Tibial nerve (tissue), 4 donors: ENCODE measurements at places on chromosomes 12 and 14.

- DNase-seq = no peak
Measured at GRCh38 chr12:47269916-47270315, 190.2 kb upstream of the AMIGO2 start.

DNA sequence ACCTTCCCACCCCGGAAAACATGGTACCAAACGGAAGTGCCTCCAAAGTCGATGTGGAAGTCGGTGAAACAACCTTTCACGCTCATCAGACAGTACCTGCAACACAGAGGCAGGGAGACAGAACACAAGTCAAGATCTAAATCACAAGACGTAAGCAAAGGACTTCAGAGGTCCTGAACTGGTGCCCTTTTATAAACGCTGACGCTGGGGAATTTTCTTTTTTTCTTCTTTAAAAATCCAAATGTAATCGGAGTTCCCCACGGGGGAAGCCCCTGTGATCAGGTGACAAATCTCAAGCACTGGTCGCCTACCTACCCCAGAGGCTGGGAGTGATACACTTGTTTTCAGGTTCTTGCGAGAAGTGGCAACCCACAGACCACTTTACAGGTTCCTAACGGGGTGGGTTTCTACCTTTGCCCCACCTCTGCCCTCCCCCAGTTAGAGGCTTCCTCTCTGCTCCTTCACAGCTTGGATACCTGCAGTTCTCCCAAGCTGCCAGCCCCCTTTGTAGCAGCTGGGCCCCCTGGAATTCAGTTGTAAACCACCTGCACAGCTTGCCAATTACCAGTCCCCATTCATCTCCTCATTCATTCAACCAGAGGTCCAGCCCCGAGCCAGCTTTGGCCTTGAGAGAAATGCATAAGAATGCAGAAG, 46.2 kb downstream of the KDM2B start:
- no peak for DNase-seq

- no peak for DNase-seq
Measured at GRCh38 chr12:67419810-67420209, 150.7 kb downstream of the CAND1 start.

DNA sequence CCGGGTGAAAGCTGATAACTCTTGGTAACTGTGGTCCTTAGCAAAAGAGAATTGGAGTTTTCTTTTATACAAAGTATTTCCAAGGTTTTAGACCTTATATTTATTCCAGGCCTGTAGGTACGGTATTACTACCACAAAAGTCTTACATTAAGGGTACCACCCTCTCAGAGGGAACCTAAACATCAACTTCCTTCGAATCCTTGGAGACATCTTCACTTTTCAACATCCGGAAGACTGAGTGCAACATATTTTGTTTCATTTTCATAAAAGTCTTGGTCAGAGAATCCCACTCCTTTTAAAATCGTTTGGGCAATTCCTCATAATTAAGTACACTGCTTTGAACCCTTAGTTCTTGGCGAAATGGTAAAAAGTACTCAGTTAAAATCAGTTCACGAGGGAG, 1.2 kb downstream of the CNOT2 start:
- no peak for DNase-seq

- no peak for DNase-seq
Measured at GRCh38 chr12:32102234-32102633, 4.4 kb upstream of the BICD1 start.

DNA sequence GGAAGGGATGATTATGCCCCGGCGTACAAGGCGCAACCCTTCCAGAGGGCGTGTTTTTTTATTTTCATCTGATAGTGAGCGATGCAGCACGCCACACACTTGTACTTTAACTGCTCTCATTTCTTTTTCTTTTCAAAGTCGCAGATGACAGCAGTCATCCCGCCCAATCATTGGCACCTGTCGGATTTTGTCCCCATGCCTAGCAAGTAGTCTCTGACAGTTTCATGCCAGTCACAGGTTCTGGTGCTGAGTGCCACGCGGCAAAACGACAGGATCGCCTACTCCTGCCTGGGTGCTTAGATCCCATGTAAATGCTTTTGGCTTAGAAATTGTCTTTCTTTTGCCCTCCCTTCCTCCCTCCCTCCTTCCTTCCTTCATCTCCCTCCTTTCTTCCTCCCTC, 117.7 kb downstream of the GLT1D1 start:
- no peak for DNase-seq

- DNase-seq = no peak
Measured at GRCh38 chr14:21940887-21941856, 267.6 kb upstream of the OR4E1 start.

DNA sequence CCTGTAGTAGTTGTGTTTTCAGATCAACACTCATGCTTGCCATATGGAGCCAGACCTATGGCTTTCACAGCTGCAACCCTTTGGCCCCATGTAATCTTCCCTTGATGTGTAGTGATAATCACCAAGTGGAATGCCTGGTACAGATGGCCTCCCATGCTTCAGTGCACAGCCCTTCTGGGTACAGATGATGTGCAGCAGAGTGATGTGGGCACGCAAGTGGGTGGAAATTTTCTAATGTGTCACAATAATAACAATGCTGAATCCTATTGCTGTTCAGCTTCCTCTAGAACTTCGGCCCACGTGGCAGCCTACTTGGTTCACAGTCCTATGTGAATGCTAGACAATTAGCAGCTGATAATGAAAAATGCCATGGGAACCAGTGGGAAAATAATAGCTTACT, 188.1 kb downstream of the SNAPC1 start:
- no peak for DNase-seq

DNA sequence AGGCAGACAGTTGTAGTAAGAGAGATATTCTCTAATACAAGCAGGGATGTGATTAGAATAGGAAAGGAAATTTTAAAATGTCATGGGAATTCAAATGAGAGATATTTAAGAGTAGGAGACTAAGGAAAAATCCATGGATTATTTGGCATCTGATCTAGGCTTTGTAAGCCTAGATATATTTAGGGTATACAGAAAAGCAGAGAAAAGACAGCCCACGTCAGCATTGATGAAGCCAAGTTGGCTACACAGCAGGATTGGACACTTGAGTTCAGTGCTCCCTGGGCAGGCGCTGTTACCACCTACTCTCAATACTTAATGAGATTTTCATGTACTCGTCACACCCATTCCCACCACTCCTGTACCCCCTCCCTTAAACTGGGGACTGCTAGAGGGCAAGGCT, 1.7 kb upstream of the KCNJ8 start:
- DNase-seq = no peak

DNA sequence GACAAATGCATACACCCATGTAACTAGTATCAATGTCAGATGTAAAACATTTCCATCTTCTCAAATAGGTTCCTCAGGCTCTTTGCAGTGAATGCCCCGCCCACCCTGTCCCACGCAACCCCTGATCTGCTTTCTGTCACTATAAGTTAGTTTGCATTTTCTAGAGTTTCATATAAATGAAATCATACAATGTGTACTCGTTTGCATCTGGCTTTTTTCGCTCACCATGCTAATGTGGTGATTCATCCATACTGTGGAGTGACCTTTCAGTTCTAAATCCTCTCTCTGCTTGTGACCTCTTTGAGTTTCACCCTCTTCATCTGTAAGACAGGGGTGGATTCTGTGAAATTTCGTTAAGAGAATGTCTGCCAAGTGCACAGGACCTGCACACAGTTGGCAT, 30.6 kb upstream of the MSI1 start:
- no peak for DNase-seq

DNA sequence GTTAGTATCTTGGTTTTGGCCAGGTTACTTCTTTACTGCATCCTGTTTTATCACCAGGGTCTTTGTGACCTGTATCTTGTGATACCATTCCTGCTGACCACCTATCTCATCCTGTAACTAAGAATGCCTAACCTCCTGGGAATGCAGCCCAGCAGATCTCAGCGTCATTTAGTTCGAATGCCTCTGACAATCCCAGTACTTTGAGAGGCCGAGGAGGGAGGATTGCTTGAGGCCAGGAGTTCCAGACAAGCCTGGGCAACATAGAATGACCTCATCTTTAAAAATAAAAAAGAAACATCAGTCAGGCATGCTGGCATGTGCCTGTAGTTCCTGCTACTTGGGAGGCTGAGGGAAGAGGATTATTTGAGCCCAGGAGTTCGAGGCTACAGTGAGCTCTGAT, 206.5 kb downstream of the SUDS3 start:
- DNase-seq = no peak

DNA sequence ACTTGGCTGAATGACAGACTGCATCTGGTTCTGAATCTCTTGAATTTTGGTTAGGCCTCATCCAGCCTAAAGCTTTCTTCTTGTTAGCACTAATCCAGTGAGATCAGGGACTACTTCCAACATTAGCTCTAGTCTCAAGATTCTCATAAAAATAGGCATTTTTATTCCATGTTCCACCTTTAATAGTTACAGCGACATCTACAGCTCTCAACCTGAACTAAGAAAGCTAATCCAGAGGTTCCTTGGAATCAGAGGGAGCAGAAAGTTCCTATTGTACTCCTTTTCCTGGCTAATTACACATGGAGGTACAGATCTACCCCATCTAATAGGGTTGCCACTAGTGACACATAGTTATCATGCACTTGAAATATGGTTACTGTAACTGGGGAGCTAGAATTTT, 391.9 kb downstream of the RMST start:
- DNase-seq = no peak

- DNase-seq = no peak
Measured at GRCh38 chr12:106309671-106310505, 7.4 kb downstream of the TCP11L2 start.

GRCh38 chr12:19689226-19689625, 249.9 kb downstream of the AEBP2 start:
- no peak for DNase-seq

- no peak for DNase-seq
Measured at GRCh38 chr12:91690531-91690930, 455.1 kb downstream of the BTG1 start.

- no peak for DNase-seq
Measured at GRCh38 chr12:54407183-54407905, 11.7 kb downstream of the ITGA5 start.

GRCh38 chr12:15772405-15773018, 16.7 kb downstream of the EPS8 start:
- no peak for DNase-seq

- DNase-seq = no peak
Measured at GRCh38 chr12:55049676-55050075, 29.9 kb downstream of the NEUROD4 start.

- DNase-seq = no peak
Measured at GRCh38 chr14:32825058-32825457, 113.6 kb upstream of the NPAS3 start.

- no peak for DNase-seq
Measured at GRCh38 chr12:116604178-116604895, 45.2 kb downstream of the MAP1LC3B2 start.

DNA sequence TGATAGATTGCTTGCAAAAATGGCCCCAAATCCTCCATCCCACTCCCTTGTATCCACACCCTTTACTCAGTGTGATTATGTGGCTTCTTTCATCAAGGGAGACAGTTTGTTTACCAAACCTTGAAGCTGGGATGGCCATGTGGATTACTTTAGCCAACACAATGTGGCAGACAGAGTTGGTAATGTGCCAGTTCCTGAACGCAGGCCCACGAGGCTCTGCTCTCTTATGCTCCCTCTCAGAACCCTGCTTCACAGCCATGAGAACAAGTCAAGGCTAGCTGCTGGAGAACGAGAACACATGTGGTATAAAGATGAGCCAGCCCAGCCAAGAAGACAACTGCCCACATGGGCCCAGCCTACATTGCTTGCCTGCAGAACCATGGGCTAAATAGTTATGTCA, 162.3 kb downstream of the NDUFA12 start:
- no peak for DNase-seq

DNA sequence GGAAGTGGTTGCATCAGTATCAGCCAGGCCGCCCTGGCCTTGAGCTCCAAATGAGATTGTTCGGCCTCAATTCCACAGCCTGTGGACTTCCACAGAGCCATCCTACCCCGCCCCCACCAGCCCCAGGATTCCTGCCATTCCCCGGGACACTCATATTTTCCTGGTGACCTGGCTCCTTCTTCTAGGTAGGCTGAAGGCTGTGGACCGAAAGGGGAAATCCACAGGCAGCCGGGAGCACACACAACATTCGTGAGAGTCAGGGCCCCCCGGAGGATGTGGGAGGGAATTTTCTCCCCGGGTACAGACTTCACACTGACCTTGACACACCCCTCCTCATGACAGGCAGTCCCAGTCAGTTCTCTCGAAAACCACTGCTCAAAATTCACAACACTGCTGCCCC, 39.9 kb downstream of the RIN3 start:
- no peak for DNase-seq

DNA sequence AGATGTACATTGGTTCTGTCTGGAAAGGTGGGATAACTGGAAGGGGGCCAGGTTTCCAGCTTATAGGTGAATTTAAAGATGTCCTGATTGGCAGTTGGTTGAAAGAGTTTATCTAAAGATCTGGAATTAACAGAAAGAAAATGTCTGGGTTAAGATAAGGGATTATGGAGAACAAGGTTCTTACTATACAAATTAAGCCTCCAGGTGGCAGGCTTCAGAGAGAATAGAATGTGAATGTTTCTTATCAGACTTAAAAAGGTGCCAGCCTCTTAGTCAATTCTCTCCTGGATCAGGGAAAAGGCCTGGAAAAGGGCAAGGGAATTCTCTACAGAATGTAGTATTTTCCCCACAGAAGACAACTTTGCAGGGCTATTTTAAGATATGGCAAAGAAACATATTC, 53.1 kb downstream of the CNTN1 start:
- no peak for DNase-seq

DNA sequence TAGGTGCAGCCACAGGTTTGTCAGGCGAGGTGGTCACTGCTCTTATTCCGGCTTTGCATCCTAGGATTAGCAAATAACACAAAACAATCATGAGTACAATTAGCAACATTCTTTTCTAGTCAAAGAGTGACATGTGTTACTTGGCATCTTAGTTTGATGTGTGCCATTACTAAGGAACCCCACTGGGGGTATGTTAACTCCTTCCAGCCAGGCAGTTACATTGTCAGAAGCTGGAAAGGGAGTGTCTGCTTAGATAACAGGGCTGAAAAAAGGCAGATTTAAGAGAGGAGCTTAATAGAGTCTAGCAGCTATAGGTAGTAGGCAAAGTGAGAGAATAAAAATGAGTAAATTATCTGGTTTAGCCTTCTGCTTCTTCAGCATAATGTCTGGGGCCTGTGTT, 30.5 kb upstream of the METAP2 start:
- no peak for DNase-seq

GRCh38 chr14:102768223-102769048, 8.8 kb upstream of the TRAF3 start:
- peak; percentile 27 for DNase-seq

DNA sequence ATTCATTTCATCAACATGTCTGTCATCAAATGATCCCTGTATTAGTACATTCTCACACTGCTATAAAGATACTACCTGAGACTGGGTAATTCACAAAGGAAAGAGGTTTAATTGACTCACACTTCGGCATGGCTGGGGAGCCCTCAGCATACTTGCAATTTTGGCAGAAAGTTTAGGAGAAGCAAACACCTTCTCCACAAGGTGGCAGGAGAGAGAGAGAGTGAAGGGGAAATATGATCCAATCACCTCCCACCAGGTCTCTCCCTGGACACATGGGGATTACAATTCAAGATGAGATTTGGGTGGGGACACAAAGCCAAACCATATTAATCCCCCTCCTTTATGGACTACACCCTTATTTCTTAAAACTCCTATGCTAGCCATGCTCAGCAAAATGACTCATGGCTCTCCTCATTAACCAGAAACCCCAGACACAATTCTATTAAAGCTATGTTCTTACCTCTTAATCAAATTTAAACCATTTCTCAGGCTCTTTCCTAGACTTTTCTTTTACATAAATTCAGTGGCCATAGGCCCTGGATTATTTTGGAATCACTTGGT, 932.3 kb downstream of the FLRT2 start:
- DNase-seq = no peak

- no peak for DNase-seq
Measured at GRCh38 chr12:71578694-71579258, 84.9 kb downstream of the ZFC3H1 start.

GRCh38 chr12:121649819-121650353, 19.6 kb downstream of the MORN3 start:
- DNase-seq = no peak
